Nucleus accumbens (tissue), 56 donors: ENCODE measurements at places on chromosomes 2 and 18.

DNA sequence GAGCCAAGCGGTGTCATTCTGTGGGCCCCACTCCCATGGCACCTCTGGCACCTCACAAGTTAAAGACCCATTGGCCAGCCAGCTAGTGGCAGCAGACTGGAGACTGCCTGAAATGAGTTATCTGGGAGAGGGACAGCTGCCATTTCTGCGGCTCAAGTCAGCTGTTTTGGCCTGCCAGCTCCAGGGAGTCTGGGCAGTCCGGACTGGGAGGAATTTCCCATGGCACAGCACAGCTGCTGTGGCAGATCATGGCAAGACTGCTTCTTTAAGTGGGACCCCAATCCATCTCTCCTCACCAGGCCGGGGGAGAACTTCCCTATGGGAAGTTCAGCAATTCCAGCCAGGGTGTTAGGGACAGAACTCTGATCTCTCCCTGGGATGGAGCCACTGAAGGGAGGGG, 2187.6 kb upstream of the CELF4 start:
- DNase-seq, result no peak

GRCh38 chr2:37820471-37820986, 104.6 kb upstream of the RMDN2 start:
- no peak for DNase-seq

DNA sequence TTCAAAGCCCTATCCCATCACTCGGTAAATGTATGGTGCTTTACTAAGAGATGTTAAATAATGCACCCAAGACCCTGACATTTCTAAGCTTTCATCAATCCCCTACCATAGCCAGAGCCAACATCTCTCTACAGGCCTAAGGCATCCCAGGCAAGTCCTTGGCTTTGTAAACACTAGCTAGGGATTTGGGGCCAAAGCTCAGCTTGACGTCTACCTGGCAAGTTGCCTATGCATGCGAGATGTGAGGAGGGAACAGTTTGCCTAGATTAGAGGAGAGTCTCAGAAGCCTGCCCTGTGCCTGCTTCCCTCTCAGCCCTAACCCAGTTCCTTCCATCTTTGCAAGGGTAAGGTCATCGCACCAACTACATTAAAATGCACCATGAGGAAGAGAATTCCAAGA, 221.5 kb upstream of the NCKAP5 start:
- DNase-seq, result no peak

GRCh38 chr2:223076573-223076972, 24.6 kb downstream of the KCNE4 start:
- no peak for DNase-seq

DNA sequence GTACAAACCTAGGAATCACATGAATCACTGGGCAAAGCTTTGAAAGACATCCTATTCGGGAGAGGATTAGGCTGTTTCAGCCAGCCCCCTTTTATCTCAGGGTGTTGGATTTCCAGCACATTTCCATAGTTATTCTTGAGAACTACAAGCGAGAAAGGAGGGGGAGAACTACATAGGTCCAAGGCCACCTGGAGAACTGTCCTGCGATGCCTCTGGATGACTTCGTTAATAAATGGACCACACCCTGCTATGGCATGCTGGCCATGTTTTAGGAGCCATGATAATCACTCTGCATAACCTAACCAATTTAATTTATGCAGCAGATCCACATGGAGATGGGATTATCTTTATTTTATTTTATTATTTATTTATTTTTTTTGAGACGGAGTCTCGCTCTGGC, 29.9 kb downstream of the RHBDD1 start:
- no peak for DNase-seq

DNA sequence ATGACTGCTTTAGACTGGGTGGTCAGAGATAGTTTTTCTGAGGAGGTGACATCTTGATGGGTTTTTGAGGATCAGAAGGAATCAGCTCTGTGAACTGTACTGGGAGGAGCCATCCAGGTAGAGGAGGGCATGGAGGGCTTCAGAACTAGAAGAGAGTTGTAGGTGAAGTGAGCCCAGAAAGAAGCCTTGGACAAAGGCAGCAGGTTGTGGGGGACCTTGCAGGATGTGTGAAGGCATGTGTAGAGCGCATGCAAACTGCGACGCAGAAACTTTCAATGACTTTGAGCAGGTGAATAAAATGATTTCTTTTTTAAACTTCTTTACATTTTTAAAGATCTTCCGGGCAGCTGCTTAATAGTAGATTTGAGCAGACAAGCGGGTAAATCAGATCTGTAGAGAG, 83.9 kb upstream of the SIX2 start:
- DNase-seq, result no peak

DNA sequence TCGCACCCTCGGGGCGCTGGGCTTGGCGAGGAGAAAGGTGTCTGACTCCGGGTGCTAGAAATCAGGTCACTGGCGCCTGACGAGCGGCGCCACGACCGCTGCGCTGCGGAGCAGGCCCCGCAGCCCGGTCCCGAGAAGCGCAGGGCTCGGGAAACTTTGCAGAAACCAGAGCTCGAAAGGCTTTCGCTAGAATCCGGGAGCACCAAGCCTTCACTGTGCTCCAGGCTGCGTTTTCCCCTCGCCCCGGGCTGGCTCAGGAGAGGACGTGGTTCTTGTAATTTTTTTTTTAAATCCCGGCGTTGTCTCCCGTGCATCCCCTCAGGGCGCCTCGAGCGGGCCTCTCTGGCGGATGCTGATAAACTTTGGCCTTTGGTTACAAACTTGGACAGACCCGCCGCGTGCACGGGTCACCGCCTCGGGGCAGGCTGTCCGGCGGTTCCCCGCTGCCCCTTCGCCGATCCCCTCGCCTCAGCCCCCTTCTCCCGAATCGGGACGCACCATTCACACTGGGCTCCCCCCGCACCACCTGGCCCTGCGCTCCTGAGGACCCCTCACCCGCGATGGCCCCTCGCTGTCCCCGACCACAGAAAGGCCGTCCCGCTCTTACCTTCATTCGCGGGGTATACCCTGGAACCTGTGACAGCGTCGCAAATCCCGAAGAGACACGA, 419 bp downstream of the EPHA4 start:
- no peak for DNase-seq

- DNase-seq, result no peak
Observed at GRCh38 chr18:21315741-21316197, 73.7 kb downstream of the GREB1L start.

DNA sequence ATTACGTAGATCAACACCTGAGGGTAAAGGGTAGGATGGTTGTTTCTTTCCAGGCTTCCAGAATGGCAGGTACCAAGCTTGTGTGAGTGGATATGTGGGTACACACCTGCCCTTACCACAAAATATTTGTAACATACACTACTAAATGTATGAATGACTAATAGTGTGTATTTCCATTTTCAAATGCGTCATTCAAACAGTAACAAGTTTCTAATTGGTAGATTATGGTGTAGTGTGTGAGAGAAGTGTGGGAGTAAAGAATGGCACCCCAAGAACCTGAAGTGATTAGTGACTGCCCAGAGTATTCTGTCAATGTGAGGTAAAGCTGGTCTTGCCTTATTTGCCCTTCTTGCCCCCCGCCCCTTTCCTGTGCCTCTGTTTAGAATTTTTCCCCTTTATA, 21.1 kb downstream of the AGPS start:
- DNase-seq, result no peak

DNA sequence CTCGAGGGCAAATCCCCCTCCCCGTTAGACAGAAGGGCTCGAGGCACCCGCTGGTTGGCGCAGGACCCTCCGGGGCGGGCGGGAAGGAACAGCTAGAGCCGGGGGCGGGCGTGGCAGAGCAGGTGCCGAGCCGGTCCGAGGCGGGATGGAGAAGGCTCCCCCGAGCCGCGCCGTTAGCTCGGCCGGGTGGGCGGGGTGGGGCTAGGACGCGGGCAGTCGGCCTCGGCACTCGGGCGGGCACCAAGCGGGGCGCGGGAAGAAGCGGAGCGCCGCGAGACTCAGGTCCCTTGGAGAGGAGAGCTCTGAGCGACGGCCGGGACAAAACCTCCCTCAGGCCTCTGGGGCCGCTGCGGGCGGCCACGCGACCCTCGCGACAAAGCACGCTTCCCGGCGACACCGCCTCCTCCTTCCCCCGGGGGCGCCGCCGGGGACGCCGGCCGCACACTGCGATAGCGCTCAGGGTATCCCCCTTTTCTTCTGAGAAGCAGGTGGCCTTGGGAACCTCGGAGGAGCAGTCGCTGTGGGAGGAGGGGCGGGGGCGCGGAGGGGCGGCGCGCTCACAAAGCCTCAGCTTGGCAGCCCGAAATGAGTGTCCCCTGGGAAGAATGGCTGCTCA, 721 bp downstream of the FHOD3 start:
- DNase-seq, result no peak

DNA sequence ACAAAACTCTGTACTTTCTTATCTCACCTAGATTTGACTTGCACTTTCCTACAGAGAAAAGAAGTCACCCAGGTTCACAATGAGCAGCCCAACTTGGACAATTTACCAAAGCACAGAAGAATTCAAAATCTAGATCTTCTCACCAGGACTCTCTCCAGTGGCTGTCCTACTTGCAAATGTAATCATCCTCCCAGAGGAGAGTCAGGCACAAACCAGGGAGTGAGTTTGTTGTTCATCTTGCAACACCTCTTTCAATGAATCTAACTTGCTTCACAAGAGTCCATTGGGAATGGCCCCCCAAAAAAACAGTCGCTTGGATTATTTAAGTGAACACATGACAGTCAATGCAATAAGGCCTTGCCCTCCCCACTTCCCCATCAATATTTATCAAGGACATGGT, 144.6 kb downstream of the ATL2 start:
- DNase-seq, result no peak

GRCh38 chr18:26771524-26771923, 94.0 kb downstream of the AQP4 start:
- no peak for DNase-seq

- no peak for DNase-seq
Observed at GRCh38 chr2:42569883-42570282, 1.5 kb downstream of the MTA3 start.

GRCh38 chr2:222424276-222424728, at the start of gene SGPP2:
Gene SGPP2 (plus strand): TSS chr2:222424543. CDS start chr2:222424603, 60 bp downstream.
- DNase-seq, result no peak

DNA sequence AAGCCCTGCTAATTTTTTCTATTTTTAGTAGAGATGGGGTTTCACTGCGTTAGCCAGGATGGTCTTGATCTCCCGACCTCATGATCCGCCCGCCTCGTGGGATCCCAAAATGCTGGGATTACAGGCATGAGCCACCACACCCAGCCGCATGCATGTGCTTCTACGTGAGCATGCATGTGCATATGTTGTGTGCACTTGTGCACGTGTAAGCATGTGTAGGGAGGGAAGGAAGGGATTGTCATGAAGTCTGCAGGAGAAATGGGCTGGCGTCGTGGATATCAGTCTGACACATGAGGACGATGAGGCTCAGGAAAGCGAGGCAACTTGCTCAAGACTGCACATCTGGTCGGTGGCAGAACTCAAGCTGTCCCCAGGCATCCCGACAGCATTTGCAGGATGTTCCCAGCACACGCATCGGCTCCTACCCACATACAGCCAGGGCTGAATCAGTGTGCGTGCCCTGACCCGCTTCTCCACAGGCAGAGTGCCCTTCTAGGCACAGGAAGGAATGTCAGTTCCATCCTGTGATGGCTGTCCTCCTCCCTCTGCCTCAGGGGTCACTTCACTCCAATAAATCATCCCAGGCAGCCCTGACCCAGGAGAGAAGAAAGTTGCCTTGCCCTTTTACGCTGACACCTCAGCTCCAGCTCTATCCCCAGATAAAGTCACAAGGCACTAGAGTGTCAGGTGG, 49.9 kb upstream of the SLC14A2 start:
- no peak for DNase-seq

- no peak for DNase-seq
Observed at GRCh38 chr2:55862673-55863390, 60.8 kb downstream of the EFEMP1 start.

- no peak for DNase-seq
Observed at GRCh38 chr2:77767388-77768076, 245.4 kb upstream of the LRRTM4 start.

GRCh38 chr2:234761910-234762309, 189.9 kb upstream of the SH3BP4 start:
- no peak for DNase-seq

DNA sequence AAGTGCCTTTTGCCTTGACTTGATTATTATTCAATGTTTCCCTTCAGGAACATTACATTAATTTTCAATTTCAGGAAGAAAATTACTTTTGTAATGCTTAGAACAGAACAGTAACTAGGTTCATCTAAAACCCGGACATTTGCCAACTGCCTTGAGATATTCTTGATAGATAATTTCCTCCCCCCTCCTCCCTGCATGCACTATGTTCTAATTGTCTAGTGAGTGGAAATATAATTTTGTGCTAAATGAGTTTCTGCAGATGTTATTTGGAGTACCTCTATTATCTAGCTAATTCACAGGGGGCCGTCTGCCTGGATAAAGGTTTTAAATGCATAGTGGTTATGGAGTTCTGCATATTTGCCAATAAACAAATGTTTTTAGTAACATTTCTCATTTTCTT, 200.3 kb upstream of the SLC39A10 start:
- DNase-seq, result no peak

GRCh38 chr2:64327510-64328414, 126.2 kb upstream of the LGALSL start:
- DNase-seq, result peak; percentile 72

- no peak for DNase-seq
Observed at GRCh38 chr2:119715409-119716283, 36.6 kb downstream of the TMEM177 start.

DNA sequence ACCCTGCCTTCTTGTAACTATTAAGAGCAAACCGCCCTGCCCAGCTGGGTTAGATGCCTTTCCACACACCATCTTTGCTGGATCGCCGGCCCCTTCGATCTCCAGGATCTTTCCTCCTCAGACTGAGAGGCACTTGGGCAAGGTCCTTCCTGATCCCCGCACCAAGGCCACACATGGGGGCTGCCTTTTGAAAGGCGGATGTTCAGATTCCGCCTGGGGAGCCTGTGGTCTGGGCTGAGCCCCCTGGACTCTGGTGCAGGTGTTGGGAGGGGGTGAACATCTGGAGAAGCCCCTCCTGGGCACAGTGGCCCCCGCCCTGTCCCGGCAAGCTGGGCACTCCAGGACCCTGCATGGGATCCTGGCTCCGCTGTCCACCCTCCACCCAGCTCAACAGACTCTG, 135.4 kb upstream of the HDAC4 start:
- DNase-seq, result no peak

- no peak for DNase-seq
Observed at GRCh38 chr2:201362396-201362795, 5.3 kb upstream of the FLACC1 start.

DNA sequence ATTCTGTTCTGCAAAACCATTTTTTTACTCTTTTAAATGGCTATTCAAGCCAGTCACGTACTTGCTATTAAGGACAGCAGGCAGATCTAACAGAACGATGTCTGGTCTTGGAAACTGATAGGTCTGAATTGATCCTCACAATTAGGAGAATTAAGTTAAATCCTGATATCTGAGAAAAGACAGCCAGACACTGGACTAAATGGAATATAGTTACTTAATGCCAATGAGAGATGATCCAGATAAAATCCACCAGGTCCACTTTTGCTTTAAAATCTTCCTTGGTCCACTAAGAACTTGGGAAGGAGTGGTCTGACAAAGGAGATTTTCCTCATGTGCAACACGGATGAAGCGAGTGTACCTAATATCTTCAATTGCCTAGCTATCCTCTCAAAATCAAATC, 86.9 kb downstream of the PLEKHM3 start:
- no peak for DNase-seq
